Jurkat, Clone E6-1 (cell line): ENCODE measurements at places on chromosomes 11 and 22.

DNA sequence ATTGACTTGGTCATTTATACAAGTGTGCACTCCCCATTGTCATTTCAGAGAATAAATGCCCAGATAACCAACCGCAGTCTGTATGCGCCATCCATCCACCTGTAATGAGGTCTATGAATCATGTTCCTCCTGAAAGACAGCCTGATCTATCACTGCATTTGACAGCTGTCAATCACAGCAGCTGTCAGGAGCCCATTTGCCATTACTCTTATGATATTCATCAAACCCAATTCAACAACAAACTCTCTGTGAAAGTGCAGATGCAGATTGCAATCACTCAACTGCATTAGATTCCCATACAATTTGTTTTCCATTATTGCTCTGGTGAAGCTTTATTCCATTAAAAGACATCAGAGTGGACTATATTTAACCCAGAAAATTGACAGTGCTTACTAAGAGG lies 586.9 kb upstream of the KIRREL3 start:
- no peak for DNase-seq

DNA sequence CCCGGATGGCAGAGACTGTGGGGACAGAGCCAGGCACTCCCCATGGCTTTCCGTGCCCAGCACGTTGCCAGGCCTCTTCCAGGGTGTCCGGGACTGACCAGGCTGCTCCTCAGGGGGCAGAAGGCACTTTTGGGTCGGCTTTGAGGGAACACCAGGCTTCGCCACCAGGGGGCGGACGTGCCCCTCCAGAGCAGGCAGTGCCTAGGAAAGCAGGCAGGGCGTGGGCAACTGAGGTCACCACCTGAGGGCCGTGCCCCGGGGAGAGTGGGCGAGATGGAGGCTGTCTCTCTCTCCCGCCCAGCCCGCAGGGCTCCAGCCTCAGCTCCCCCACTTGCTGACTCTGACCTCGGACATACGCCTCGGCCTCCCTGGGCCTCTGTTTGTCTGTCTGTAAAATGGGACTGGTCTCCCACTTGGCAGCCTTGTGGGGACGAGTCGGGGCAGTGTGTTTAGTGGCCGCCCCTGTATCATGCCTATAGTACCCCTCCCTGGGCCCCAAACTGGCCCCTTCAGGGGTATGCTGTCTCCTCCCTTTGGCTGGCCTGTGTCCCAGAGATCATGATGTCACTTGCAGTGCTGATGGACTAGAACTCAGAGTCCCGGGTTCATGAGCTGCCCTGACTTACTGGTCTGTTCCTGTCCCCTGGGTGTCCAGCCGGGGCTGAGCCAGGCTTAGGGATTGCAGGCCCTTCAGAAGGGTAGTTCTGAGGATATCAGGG lies 4.4 kb upstream of the PRR5 start:
- DNase-seq: peak; percentile 50

DNA sequence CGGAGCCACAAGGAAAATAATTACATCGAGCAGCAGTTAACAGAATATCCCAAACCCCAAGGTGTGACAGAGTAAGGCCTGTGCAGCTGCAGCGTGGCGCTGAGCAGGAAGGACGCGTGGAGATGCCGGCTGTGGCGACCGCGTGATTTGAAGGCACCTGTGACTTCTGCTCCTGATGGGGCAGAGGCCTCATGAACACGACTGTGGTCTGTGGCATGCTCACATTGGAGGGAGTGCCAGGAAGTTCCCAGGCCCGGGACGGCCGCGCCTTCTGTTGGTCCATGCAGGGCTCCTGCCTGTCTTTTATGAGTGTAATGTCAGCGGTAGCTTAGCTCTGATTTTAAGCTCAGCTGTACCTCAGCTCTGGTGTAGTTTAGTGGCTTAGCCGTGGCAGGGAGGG lies 50.4 kb downstream of the TPCN2 start:
- DNase-seq: peak; percentile 65

- DNase-seq: peak; percentile 83
These were observed 78.0 kb downstream of the RCN1 start for GRCh38 chr11:32168924-32169323.

GRCh38 chr22:42521228-42521546 lies 1.6 kb upstream of the RRP7A start:
- DNase-seq: no peak

GRCh38 chr11:58829786-58830185 lies 14.7 kb downstream of the GLYATL2 start:
- DNase-seq: no peak
